ENCODE measurements at places on chromosomes 2 and 18. TPM values are rescaled to one million over a fixed set of nuclear protein-coding genes. Genes with fewer than 3 reads are reported as not detected.
A peak's percentile ranks its signal among the peaks of the same experiment; 100 is the strongest.

TANK gene
- 41.9 TPM for total RNA-seq

- no peaks in the 10 kb centered on the region for H3K4me1 ChIP-seq
- no peaks in the 10 kb centered on the region for H3K27me3 ChIP-seq
- H3K27ac ChIP-seq, result no peak overlapping the region
- no peak overlapping the region for H3K4me3 ChIP-seq
Measured at GRCh38 chr2:58686776-58687175, 445.7 kb upstream of the FANCL start.

- peaks cover 17% of the 10 kb centered on the region for H3K27me3 ChIP-seq
- H3K27ac ChIP-seq, result no peak overlapping the region
- no peaks in the 10 kb centered on the region for H3K36me3 ChIP-seq
- no peak overlapping the region for H3K4me3 ChIP-seq
- no peak for DNase-seq
Measured at GRCh38 chr2:46248171-46248570, 49.0 kb upstream of the EPAS1 start.

GRCh38 chr2:121530212-121530705 is 421 bp upstream of the RNU4ATAC start:
- H3K36me3 ChIP-seq, result peaks cover 6% of the 10 kb centered on the region
- peak overlapping the region; percentile 94 for H3K27ac ChIP-seq
- H3K4me3 ChIP-seq, result peak overlapping the region; percentile 79
- no peaks in the 10 kb centered on the region for H3K27me3 ChIP-seq
- peak; percentile 70 for DNase-seq
- peaks cover 6% of the 10 kb centered on the region for H3K4me1 ChIP-seq

SFT2D3 gene
- 2.5 TPM for total RNA-seq

DNA sequence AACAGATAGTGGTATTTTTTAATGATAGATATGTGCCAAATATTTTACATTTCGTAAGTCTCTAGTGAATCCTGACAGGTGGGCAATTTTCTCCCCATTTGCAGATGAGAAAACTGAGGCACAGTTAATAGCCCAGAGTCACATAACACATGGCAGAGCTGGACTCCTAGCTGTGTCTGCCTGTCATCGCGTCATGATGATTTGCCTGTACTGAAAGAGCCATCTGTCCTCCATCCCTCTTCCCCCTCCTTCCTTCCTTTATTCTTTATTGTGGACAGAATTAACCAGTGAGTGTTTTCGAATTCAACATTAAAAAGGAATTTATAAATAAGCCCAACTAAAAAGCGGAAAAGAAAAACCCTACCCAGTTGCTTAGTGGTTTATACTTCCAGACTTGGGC is 3.2 kb downstream of the DNAJB2 start:
- H3K27ac ChIP-seq, result no peak overlapping the region
- H3K36me3 ChIP-seq, result peaks cover 57% of the 10 kb centered on the region
- H3K4me1 ChIP-seq, result peaks cover 18% of the 10 kb centered on the region
- DNase-seq, result no peak
- H3K4me3 ChIP-seq, result no peak overlapping the region
- H3K27me3 ChIP-seq, result no peaks in the 10 kb centered on the region

GRCh38 chr18:51480407-51481261 is 283.2 kb upstream of the MEX3C start:
- H3K27ac ChIP-seq, result no peak overlapping the region
- no peaks in the 10 kb centered on the region for H3K36me3 ChIP-seq
- no peak overlapping the region for H3K4me3 ChIP-seq
- H3K27me3 ChIP-seq, result no peaks in the 10 kb centered on the region

PSMG2 gene
- total RNA-seq, result 59.5 TPM

DNA sequence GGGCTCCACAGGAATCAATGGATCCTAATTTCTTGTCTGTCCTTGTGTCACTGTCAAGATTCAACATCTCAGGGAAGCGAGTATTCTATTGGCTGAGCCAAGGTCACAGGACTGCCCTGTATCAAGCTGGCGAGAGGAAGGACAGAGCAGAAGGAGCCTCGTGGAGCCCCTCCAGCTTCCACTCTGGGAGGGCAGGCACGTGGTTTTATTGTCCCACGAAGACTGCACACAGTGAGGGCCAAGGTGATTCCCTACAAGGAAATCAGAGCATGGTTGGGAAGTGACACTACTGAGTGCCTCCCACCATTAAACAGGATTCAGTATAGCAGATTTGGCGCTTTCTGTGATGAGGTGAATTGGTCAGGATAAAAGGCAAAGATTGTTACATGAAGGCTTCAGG is 302.4 kb upstream of the CXCR4 start:
- H3K27me3 ChIP-seq, result no peaks in the 10 kb centered on the region
- DNase-seq, result no peak
- H3K36me3 ChIP-seq, result no peaks in the 10 kb centered on the region
- H3K4me3 ChIP-seq, result no peak overlapping the region

CPS1 gene
- 20.1 TPM for total RNA-seq

- H3K4me3 ChIP-seq, result peak overlapping the region; percentile 97
- no peaks in the 10 kb centered on the region for H3K36me3 ChIP-seq
- H3K4me1 ChIP-seq, result peaks cover 18% of the 10 kb centered on the region
- DNase-seq, result peak; percentile 38
- peak overlapping the region; percentile 87 for H3K27ac ChIP-seq
- H3K27me3 ChIP-seq, result no peaks in the 10 kb centered on the region
Measured at GRCh38 chr2:74834792-74835755, 1.1 kb downstream of the HK2 start.

DNA sequence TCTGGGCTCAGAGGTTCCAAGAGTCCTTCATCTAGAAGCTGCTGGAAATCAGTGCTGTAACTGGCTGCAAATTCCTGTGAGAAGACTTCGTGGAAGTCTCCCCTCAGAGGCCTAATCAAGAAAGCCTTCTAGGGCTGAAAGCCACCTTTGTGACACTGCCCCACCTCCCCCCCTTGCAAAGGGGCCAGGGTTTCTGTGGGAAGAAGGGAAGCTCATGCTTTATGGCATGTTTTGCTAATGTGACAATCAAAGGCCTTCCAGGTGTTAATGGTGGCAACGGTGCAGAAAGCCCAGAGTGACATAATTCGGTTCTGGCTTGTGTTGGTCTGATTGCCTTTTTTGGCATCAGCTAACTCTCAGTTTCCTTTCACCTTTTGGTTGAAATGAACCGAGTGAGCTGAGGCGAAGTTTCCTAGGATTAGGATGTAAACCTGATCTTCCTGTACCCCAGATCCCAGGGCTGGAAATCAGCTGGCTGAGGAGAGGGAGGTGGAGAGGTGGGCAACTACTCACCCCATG is 126.9 kb upstream of the TRIB2 start:
- DNase-seq, result no peak
- H3K4me1 ChIP-seq, result peaks cover 2% of the 10 kb centered on the region
- no peaks in the 10 kb centered on the region for H3K27me3 ChIP-seq
- H3K36me3 ChIP-seq, result no peaks in the 10 kb centered on the region

- H3K27ac ChIP-seq, result peak overlapping the region; percentile 84
- no peaks in the 10 kb centered on the region for H3K27me3 ChIP-seq
- H3K36me3 ChIP-seq, result no peaks in the 10 kb centered on the region
- peaks cover 71% of the 10 kb centered on the region for H3K4me1 ChIP-seq
- no peak overlapping the region for H3K4me3 ChIP-seq
Measured at GRCh38 chr2:217934321-217935131, 68.3 kb downstream of the TNS1 start.

GRCh38 chr2:172087207-172087779 is 2.0 kb downstream of the DLX1 start:
- DNase-seq, result no peak
- H3K27ac ChIP-seq, result no peak overlapping the region
- no peaks in the 10 kb centered on the region for H3K4me1 ChIP-seq
- no peaks in the 10 kb centered on the region for H3K36me3 ChIP-seq
- H3K27me3 ChIP-seq, result peaks cover 82% of the 10 kb centered on the region
- no peak overlapping the region for H3K4me3 ChIP-seq
